ENCODE measurements at places on chromosomes 16 and 17.

- DNase-seq: no peak
Observed at GRCh38 chr16:8853150-8853549, 15.7 kb downstream of the CARHSP1 start.

DNA sequence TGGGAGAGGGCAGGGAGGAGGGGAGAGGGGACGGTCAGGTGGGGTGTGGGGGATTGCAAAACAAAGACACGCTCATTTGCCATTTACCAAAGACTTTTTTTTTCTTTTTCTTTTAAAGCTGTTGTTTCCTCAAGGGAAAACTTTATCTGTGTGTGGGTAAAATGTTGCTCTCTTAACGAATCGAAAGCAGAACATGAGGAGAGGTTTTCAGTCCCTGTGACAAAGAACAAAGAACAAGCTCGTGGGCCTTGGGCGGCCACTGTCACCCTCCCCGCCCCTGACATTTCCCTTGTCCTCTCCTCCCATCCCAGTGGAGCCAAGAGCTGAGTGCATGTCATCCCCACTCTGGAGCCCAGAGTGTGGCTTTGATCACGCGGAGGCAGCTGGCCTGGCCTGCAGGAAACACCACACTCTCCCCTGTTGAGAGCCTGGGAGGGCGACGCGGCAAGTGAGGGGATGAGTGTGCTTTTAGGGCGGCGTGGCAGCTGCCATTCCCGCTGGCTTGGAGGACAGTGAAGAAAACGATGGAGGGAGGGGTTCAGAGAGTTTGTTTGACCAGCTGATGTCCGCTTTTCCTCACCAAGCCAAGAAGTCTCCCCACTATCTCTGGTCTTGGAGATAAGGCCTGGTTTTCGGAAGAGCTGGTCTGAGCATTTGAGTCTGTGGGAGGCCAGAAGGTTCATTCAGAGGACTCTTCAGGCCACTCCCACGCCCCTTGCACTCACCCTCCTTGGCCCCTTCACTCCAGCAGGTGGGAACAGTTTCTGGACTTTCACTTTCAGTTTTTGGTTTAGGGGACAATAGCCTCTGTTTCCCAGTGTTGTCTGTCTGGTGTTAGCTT lies 11.4 kb downstream of the CCR7 start:
- peak; percentile 75 for DNase-seq

- DNase-seq: no peak
Observed at GRCh38 chr17:80708480-80708879, 163.8 kb downstream of the RPTOR start.

DNA sequence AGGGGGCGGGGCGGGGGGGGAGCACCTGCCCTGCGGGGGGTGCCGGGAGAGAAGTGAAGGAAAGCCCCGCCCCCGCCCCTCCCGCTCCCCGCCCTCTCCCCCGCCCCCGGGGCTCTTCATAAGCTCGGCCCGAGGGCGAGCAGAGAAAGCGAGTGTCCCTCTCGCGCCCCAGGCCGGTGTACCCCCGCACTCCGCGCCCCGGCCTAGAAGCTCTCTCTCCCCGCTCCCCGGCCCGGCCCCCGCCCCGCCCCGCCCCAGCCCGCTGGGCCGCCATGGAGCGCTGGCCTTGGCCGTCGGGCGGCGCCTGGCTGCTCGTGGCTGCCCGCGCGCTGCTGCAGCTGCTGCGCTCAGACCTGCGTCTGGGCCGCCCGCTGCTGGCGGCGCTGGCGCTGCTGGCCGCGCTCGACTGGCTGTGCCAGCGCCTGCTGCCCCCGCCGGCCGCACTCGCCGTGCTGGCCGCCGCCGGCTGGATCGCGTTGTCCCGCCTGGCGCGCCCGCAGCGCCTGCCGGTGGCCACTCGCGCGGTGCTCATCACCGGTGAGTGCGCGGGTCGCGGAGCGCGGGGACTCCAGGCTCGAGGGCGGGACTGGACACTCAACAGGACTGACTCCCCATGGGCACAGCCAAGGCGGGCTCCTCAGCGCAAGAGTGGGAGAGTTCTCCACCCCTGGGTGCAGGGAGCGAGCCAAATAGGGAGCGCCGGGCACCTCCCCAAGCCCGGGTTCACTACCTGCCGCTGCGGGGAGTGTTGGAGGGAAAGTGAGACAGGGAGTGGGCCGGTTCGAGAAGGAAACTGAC lies at the start of gene HSD11B2:
TSS of gene HSD11B2 (plus strand) at position 145 of the 798 bp plus-strand sequence. CDS start at position 273, 128 bp downstream.
- DNase-seq: peak; percentile 82

GRCh38 chr17:75242461-75243042 lies 18.9 kb downstream of the GGA3 start:
- no peak for DNase-seq

- DNase-seq: no peak
Observed at GRCh38 chr16:49410226-49410625, 36.6 kb downstream of the C16orf78 start.

DNA sequence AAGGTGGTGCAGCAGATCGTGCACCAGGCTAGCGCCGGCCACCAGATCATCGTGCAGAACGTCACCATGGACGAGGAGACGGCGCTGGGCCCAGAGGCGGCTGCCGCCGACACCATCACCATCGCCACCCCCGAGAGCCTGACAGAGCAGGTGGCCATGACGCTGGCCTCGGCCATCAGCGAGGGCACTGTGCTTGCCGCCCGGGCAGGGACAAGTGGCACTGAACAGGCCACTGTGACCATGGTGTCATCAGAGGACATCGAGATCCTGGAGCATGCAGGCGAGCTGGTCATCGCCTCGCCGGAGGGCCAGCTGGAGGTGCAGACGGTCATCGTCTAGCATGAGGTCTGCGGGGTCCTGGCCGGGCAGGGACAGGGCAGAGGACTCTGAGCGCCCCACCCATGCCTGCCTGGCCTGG lies 1.0 kb upstream of the DNASE1L2 start:
- DNase-seq: no peak

DNA sequence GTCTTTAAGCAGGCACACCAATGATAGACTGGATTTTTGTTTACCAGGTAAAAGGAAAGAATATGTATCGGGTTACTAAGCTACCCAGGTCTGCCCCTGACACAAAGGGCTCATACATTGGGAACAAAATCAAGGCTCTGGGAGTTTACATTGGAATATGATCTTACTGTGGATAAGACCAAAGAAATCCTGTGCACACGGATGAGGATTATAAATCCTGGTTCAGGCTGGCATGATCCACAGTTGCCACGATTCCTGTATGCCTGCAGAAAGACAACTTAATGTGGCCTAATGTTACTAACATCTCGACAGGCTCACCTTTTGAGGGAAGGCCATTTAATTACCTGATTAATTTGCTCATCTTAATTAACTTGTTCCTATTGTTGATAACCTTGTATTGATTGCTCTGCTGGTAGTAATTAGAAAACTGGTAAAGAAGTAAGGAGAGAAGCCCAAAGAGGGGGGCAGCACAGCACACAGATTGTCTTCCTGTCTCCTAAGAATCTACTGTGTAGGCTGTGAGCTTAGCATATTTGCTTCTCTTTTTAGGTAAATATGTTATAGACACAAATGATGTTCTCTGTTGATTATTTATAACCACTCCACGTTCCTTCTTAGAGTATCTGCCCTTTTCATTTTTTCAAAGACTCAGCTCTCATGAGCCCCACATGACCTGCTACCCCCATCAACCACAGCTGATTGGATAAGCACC lies 51.0 kb upstream of the TOX3 start:
- no peak for DNase-seq
